ENCODE measurements at places on chromosomes 1 and 21.

DNA sequence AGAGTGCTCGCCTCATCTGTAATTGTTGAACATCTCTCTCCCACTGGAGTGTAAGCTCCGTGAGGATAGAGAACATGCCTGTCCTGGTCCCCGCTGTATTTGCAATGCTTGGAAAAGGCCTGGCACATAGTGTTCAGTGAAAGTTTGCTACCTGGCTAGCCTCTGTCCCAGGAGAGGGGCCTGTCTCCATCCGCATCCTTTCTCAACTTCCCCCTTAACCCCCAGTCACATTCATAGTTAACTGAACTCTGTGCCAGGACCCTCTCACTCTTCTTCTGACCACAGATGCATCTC lies 15.2 kb downstream of the SPOCD1 start:
- no peak for DNase-seq

GRCh38 chr21:40623528-40623927 lies 223.4 kb downstream of the DSCAM start:
- no peak for DNase-seq

DNA sequence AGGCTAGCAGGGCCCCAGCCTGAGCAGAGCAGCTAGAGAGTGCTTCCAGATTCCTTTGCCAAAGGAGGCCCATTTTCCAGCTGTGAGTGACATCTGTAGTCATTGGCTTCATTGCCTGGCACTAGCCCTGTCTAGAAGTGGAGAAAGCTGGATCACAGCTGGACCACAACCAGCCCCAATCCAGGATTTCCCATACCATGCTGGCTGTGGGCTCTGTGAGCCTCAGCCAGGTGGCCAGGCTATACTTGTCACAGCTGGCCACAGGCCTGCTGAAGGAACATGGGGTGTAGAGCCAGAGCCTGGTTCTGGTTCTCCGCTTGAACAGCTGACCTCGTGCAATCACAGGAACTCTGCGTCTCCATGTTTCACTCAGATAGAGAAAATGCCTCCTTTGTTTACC lies 36.6 kb downstream of the RIMKLA start:
- no peak for DNase-seq

- DNase-seq = no peak
Measured at GRCh38 chr1:74623716-74624115, 49.9 kb downstream of the ERICH3 start.

- DNase-seq = no peak
Measured at GRCh38 chr1:201603613-201604232, 64.8 kb downstream of the NAV1 start.

GRCh38 chr1:41766041-41766440 lies 152.7 kb downstream of the HIVEP3 start:
- DNase-seq = no peak

DNA sequence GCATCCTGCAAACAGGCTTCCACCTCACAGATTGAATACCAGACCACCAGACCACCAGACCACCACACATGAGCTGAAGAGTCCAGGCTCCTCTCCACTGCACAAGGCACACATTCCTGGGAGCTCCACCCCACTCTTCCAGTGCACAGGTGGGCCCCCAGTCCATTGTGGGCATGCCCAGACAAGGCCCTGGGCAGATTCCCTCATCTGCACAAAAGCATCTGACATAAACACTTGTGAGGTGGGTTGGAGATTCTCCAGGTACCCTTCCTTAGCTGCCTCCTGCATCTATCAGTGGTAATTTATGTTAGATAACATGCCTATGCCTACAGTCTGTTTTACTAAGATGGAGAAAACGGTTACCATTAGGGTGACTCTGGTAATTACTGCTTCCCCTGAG lies 11.6 kb upstream of the CTBS start:
- DNase-seq = no peak

DNA sequence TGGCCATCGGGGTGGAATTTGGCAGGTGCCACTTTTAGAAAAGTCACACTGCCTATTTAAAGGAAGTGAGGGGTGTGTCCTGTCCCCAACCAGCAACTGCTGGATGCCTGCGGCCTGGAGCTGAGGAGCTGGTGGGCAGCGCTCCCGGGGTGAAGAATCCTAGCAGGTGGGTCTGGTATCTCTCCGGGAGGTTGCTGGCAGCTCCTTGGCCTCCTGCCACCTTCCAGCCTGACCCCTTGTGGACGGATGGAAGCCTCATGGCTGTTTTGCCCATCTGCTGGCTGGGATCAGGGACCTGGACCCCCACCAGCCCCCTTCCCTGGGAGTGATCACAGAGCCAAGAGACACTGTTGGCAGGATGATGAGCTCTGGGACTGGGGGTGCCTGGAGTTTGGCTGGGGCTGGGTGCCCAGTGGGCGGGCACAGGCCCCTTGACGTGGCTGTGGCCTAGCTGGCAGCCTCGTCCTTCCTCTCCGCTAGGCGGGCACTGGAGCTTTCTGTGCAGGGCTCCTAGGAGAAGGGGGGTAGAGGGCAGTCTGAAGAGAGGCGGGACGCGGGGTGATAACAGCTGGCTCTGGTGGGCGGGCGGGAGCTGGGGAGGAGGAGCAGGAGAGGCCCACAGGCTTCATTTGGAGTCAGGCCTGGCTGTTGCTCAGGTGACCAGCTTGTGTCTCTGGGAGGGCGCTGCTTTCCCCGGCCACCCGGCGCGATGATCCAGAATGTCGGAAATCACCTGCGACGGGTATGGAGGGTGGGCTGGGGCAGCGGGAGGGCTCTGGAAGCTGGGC lies at the start of gene ACOT11:
ACOT11 (plus strand) TSS at position 628 of the 788 bp plus-strand sequence; CDS start at position 710, 82 bp downstream.
- DNase-seq = no peak

DNA sequence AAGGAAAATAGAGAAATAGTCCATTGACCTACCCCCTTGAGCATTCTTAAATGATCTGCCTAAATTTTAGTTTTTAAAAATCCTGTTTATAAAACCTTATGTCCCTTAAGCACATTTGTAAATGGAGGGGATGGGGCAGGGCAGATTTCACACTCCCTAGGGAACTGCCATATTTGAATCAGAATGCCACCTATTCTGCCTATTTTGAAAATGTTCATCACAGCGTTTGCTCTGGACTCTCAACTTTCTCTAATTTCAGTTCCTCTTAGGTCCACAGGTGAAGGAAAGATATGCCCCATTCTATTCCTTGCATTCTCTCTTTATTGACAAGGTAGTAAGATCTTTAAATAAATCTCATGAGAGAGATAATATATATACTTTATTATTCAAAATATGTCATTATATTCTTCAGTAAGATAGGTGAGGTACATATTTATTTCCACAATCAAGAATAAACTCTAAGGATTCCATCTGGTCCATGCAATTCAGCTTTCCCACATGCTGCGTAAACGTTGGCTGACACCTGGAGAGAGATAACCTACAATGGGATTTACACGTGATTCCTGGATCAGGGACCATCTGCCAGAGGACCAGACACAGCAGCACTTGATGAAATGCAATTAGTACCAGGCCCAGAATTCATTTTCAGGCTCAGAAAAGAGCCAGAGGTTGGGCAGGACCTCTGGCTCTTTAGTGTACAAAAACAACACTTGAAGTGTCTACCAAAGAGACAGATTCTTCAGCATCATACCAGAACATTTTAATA lies 1.2 kb upstream of the LPGAT1 start:
- no peak for DNase-seq

DNA sequence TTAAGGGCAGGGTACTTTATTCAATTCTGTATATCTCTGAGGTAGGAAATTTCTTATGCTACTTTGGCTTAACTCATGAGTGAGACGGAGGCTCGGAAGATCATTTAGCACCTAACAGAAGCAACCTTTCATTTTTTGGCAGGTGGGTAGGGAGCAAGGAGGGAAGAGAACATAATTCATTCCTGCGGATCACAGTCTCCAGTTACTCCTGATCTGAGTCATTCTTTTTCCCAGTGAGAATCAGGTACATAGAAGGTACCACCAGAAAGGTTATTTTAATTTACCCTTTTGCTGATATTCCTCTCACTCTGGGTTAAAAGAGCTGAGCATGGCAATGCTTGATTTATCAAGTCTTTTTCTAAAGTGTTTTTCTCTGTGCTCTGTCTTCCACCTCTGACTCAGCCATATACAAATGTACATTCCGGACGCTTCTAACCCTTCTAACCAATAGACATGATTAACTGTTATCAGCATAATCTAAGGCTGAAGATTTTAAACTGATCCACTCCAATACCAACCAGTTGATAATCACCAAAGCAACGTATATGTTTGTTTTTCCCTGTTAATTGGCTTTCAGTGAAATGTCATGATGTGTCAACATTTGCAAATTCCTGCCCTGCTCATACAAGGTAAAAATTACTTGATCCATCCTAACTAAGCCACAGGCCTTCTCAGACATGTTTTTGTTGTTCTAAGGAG lies 271.7 kb downstream of the DUSP10 start:
- DNase-seq = no peak

- no peak for DNase-seq
Measured at GRCh38 chr21:42363312-42363711, 3.0 kb downstream of the TFF1 start.

DNA sequence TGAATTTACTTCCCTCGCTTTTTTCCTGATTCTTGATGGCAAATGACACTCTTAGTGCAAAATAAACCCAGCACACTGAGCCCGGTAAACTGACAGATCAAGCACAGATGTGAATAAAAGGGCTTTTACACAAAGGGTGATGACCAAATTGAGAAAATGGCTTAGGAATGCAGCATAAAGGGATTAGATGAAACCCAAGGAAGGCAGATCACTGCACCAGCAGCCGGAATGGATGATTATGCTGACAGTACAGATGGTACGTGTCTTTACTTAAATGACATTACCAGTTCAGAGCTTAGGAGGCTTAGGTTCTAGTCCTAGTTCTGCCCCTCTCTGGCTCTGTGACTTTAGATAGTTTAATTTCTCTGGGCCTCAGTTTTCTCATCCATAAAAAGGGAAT lies 12.0 kb downstream of the PKP1 start:
- DNase-seq = no peak

All from activated CD4-positive, alpha-beta T cell treated with anti-CD3 and anti-CD28 coated beads, Interleukin-2, amount 50 U/mL, for 48 hours (primary cell).